ENCODE measurements at places on chromosomes 4 and X.

GRCh38 chr4:44777115-44777514 is 50.8 kb upstream of the GNPDA2 start:
- DNase-seq: no peak

GRCh38 chrX:136687457-136687856 is 39.5 kb downstream of the CD40LG start:
- DNase-seq: no peak

GRCh38 chrX:52337410-52337809 is 31.4 kb upstream of the XAGE2 start:
- no peak for DNase-seq

GRCh38 chrX:154430916-154431315 is 2.4 kb downstream of the ATP6AP1 start:
- no peak for DNase-seq

GRCh38 chr4:85569730-85570299 is 94.9 kb downstream of the ARHGAP24 start:
- no peak for DNase-seq

- no peak for DNase-seq
Measured at GRCh38 chr4:146343199-146343598, 128.9 kb downstream of the REELD1 start.

- no peak for DNase-seq
Measured at GRCh38 chr4:89928838-89929237, 34.2 kb downstream of the MMRN1 start.

- DNase-seq: no peak
Measured at GRCh38 chrX:65679071-65679540, 11.7 kb downstream of the MSN start.

DNA sequence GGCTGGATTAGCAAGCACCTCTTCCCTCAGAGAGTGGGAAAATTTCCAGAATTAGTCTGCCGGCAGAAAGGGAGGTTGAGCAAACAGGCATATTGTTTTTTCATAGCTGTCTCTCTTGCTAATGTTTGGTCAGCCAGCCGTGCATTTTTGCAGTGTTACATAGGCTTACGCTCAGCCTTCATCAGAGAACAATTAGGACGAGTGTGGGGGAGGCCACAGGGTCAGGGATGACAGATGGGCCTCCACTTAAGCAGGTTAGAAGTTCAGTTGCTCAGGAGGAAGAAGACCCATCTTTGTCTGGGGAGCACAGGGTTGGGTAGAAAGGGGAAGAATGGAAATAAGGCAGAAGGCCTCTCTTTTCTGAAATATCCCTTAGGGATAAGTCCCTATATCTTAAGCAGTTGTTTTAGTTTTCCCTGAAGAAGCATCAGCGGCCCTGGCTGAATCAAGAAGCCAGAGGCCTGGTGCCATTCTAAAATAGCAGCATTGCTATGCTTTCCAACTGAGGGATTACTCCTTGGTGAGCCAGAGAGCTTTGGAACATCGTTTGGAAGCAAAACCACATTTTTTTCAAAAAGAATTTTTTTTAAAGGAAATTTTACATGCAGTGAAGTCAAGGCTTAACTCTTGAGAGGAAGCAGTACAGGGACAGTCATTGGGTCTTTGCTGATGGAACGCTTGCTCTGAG is 118.8 kb downstream of the SMIM20 start:
- DNase-seq: no peak

DNA sequence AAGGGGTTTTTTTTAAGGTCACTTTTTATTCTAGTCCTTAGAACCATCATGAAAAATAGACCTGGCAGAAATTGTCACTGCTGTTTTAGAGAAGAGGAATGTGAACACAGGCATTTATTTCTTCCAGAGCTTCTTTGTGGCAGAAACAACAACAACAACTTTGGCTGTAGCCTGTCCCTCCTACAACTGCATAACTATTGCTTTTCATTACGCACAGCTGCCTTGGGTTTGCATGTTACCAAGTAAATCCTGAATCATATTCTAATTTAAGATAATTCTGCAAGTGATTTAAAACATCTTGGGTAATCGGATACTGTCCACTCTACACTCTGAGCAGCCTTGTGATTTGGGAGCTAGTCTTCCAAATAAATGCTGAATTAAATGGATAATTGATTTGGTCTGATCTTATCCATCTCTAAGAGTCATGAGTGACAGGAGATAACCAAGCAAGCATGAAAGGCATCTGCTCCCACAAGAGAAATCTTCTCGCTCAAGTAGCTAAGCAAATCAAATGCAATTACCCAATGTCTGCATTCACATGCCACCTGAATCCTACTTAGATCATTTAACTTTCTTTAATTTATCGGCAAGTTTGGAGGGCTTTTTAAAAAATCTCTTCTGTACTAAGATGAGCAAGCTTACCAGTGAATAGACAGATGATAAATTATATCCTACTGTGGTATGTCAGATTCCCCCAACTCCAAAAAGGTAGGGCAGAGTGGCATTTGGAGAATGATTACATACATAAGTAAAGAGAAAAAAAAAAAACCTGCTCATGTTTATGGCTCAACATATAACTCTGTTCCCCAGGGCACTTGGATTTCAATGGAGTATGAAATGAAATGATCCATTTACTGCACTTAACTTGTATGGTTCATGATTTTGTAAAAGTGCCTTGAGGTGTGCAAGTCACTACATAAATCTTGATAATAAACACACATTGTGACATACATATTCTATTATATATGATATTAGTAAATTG is 73.6 kb downstream of the EGF start:
- no peak for DNase-seq

GRCh38 chr4:102761296-102761701 is 531 bp upstream of the MANBA start:
- peak; percentile 6 for DNase-seq

- no peak for DNase-seq
Measured at GRCh38 chr4:170089274-170089667, 485 bp downstream of the AADAT start.

DNA sequence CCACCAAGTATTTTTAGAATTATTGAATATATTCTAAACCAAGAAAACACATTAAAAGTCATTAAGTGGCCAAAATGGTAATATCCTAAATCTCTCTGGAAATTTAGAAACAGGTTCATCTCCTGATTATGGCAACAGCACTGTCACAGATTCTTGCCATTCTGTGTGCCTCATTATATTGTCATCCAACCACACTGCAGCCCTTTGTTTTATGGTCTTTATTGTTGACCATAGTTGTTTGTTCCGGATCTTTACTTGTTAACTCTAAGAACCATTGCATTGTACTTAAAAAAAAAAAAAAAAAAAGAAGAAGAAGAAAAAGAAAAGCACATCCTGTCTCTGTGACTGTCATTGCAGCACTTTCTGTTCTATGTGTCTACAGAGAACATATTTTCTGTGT is 822.1 kb upstream of the ADGRL3 start:
- DNase-seq: no peak

DNA sequence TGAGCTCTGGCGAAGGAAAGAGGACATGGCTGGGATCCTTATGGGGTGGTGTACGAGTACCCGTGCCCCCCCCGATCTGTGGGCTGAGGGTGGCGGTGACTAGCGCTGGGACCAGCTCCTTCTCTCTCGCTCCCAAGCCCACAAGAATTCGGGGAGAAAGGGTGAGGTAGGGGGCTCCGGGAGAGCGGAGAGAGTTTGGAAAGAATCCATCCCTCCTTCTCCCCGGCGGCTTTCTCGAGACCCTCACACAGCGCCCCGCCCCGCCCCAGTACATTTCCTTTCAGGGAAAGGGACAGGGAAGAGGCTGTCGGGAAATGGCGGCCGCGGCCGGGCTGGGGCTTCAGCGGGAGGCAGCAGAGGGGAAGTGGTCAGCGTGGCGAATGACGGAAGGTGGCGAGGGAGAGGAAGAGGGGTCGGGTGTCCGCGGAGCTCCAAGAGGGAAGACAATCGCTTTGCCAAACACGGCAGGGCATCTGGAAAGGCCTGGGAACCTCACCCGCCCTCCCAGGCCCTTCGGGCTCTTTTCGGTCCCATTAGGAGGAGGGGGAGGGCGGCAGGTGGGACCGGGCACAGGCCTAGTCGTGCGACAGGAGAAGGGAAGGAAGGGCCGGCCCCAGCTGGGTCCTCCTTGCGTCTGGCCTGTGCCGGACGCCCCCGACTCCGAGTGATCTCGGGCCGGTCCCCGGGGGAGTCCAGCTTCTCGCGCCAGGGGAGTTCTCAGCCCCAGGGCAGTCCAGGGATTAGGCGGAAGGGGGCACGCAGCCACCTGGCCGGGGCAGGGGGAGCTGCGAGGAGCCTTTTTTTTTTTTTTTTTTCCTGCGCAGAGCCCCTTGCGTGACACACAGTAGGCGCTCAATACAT is 10.2 kb downstream of the HNRNPH2 start:
- DNase-seq: no peak

DNA sequence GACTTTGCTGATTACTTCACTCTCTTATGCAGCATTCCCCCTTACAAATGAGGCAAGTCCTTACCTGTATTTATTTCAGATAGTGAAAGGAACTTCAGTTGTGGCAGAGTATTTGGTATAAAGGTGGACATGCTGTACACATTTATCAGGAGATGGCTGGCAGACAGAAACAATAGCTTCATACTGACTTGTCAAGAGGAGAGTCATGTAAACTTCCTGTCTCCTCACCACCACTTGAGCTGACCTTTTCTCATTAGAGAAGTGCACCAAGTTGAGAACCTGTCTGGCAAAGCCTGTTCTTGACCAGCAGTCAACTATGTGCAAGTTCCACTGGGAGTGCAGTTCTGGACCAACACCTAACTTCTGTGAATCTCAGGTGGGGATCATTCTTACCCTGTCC is 80.8 kb downstream of the LARP1B start:
- DNase-seq: no peak

- no peak for DNase-seq
Measured at GRCh38 chrX:50475208-50475607, 4.6 kb upstream of the DGKK start.

GRCh38 chr4:8393593-8394038 is 46.9 kb downstream of the ACOX3 start:
- no peak for DNase-seq

DNA sequence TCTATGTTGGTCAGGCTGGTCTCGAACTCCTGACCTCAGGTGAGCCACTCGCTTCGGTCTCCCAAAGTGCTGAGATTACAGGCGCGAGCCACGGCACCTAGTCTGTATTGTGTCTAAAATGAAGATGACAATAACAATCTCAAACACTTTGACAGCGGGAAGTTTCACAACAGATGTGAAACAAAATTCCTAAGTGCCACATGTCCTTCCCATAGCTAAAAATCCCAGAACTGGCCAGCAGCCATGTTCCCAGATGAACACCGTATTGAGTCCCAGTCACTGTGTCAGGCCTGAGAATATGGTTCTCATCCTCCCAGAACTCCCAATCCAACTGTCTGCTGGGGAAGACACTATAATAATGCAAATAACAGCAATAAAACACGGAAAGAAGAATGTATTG is 16.4 kb upstream of the KLHL8 start:
- DNase-seq: no peak

GRCh38 chrX:140360284-140360683 is 144.6 kb downstream of the SOX3 start:
- DNase-seq: no peak

- no peak for DNase-seq
Measured at GRCh38 chrX:133638285-133638684, 223.0 kb upstream of the GPC4 start.

- DNase-seq: no peak
Measured at GRCh38 chr4:42554072-42554471, 102.8 kb downstream of the ATP8A1 start.

GRCh38 chr4:109908731-109909130 is 4.0 kb upstream of the EGF start:
- DNase-seq: no peak

DNA sequence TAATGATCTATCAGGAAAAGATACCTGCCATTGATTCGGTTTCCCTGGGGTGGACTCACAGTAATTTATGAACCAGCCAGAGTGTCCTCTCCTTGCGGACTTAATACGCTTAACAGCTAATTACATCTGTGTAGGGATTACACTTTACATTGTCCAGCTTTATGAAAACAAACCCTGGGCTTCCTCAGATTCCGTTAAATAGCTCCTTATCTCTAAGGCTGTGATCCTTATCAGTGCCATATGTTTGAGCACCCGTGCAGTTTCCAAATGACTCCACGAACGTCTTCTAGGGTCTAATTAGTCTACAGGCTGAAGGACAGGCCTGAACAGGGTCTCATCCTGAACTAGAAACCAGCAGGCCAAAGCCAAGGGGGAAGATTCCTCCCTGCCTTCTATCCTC is 56.9 kb downstream of the KDR start:
- DNase-seq: no peak

DNA sequence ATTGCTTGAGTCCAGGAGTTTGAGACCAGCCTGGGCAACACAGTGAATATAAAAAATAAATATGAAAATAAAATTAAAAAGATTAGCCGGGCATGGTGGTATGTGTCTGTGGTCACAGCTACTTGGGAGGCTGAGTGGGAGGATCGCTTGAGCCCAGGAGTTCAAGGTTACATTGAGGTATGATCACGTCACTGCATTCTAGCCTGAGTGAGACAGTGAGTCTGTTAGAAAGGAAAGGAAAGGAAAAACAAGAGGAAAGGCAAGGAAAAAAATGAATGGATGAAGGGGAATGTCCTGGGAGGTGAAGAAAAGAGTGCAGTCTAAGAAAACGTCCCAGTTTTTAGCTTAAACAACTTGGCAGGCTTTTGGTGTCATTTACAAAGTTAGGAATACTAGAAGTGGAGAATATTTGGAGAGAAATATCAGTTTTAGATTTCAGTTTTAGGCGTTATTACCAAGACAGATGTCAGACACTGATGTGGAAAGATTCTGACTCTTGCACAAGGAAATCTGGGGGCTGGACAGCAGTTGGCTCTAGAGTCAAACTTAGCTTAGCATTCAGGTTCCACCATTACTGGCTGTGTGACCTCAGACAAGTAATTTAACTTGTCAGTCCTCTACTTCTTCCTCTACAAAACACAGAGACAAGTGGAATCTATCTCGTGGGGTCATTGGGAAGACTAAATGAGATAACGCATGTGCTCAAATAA is 139.0 kb downstream of the TSPAN5 start:
- DNase-seq: no peak

DNA sequence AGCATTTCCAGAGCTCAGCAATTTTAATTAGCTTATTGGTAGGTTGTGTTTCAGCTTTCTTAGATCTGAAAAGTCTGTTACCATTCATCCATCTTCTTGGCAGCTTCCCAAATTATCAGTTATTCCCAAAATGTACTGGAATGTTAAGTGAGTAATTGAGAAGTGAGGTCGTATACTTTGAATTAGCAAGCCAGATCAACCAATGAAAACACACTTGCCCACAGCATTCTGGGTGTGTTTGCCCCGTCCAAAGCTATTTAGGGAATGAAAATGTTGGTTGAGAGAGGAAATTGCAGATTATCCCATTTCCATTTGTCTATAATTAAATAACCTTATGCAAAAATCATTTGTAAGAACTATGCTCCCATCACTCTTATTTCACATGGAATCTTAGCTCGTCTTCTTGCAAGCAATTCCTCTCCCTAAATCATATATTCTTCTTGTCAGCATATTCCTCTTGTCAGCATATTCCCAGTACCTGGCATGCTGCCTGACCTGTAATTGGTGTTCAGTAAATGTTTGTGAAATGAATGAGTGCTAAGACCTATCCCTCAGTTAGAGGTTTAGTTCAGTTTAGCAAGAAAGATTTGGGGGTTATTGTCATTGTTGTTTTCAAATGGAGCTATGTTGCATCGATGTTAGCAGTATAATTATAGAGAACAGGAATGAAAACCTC is 23.3 kb upstream of the ANTXR2 start:
- no peak for DNase-seq

GRCh38 chr4:22456291-22456690 is 59.6 kb downstream of the ADGRA3 start:
- DNase-seq: no peak

All from activated T-helper 1 cell treated with anti-CD3 and anti-CD28 coated beads, Interleukin-2, amount 50 U/mL, for 16 hours (primary cell).